ENCODE measurements at places on chromosomes 4 and X.

GRCh38 chrX:153773741-153774575 lies 6.9 kb upstream of the SRPK3 start:
- DNase-seq = no peak

DNA sequence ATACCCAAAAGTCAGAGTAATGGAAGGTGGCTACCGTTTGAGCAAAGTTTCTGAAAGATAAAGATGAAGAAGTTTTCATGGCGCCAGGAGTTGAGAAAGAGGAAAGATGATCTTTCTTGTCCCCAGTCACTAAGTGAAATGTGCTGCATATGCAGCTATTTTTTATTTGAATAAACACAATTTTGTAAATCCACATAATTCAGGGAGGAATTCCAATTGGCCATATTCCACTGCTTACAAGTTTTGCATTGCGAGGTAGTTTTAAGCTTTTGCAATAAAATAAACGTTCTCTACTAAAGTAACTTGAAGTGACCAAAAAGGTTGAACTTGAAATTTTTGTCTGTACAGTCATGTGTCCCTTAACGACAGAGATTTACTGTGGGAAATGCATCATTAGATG lies 139.3 kb upstream of the VCX2 start:
- no peak for DNase-seq

DNA sequence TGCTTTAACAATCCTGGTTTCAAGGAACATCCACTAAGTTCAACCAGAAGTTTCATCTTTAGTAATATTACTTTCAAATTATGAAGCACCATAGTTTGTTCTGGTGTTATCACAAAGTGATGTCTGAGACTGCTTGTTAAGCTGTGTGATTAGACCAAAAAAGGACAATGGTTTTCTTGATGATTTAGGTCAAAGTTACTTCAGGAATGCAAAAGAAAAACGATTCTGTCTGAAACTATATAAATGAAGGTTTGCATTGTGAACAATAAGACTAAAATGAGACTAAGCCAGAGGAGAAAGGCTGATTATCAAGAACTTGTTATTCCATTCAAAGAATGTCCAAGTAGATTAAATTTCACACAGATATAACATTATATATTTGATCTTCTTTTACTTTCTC lies 122.4 kb upstream of the ETNPPL start:
- no peak for DNase-seq

- no peak for DNase-seq
These were observed 1119.6 kb downstream of the PCDH18 start for GRCh38 chr4:136412708-136413107.

DNA sequence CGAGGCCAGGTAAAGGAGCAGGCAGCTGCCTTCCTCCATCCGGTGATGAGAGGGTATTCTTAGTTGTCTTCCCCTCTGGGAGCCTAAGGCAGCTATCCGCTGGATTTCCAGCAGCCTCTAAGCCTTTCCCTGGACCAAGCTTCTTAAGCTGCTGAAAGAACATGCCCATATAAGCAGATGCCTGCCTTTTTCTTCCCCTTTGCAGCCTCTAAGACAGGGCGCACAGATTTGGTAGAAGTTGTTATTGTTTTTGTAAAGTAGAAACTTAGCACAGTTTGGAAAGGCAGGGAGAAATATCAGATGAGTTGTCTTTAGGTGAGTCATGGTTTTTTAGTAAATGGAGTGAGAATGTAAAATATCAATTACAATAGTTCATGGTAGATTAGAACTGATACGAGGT lies 210.8 kb downstream of the ARHGAP10 start:
- DNase-seq = no peak

DNA sequence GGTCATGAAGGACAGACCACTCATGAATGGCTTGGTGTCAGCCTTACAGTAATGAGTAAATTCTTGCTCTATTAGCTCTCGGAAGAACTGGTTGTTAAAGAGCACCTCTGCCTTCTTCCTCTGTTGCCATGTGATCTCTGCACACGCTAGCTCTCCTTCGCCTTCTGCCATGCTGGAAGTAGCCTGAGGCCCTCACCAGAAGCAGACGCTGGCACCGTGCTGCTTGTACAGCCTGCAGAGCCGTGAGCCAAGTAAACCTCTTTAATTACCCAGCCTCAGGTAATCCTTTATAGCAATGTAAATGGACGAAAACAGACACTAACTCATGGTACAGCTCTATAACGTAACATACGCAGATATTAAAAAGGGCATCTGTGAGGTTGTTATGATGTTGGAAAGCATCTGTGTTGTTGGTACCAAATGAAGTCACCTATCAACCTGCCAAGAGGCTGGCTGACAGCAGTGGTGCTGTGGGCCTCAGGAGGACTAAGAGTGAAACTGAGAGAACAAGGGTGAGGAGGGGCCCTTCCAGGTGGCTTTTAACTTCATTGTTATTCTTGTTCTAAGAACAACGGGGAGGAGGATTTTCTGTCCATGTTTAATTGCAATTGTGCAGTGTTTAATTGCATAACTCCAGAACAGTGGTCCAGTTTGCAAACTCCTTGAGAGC lies 69.2 kb downstream of the CRMP1 start:
- no peak for DNase-seq

- no peak for DNase-seq
These were observed 75.5 kb downstream of the GALNT7 start for GRCh38 chr4:173243917-173244658.

DNA sequence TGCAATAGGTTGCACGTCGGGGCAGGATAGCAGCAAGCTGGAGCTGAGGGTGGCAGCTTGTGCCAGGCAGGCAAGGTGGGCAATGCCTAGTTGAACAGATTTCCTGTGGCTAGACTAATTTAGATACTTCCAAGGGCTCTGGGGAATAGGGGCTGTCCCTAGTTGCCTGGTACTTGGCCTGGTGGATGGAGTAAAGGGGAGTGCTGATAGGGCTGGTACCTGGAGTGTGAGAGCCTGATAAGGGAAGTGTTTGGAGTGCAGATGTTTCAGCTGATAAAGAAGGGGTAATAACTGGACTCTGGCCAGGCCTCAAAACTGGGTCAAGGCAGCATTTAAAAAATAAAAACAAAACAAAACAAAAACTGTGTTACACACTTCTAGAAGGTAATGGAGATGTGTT lies 665.5 kb downstream of the CCSER1 start:
- DNase-seq = no peak

DNA sequence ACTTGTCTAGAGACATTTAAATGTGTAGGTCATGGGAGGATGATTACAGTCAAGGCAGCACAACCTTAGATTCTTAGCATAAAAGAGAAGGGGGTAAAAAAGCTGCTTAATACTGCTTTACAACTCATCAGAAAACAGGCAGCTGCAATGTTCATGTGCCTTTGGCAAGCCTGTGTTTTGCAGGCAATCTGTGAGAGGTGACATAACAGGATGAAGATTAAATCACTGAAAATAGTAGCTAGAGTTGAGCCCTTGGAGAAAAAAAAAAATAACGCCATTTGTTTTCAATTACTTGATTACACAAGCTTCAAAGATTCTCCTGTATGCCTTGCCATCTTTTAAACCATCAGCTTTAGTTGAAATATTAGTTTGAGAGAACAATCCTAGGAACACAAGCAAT lies 847.6 kb upstream of the LCORL start:
- no peak for DNase-seq

- no peak for DNase-seq
These were observed 772 bp upstream of the FBXW7 start for GRCh38 chr4:152536545-152537182.

DNA sequence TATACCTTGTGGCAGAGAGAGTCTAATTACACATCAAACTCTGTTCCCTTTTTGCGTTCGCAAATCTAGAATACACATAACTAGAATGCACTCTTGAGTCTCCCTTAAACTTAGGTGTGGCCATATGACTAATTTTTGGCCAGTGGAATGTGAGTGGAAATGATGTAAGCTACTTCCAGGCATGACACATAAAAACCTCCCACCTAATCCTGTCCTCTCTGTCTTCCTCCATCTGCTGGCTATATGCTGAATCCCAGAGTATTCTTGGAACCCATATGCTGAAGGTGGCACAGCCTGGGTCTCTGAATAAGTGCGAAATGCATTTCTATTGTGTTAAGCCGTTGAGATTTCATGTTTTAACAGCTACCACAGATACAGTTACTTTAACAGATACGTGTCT lies 269.9 kb upstream of the NRK start:
- DNase-seq = no peak

- DNase-seq = no peak
These were observed 76.4 kb downstream of the JAKMIP1 start for GRCh38 chr4:6123976-6124375.

DNA sequence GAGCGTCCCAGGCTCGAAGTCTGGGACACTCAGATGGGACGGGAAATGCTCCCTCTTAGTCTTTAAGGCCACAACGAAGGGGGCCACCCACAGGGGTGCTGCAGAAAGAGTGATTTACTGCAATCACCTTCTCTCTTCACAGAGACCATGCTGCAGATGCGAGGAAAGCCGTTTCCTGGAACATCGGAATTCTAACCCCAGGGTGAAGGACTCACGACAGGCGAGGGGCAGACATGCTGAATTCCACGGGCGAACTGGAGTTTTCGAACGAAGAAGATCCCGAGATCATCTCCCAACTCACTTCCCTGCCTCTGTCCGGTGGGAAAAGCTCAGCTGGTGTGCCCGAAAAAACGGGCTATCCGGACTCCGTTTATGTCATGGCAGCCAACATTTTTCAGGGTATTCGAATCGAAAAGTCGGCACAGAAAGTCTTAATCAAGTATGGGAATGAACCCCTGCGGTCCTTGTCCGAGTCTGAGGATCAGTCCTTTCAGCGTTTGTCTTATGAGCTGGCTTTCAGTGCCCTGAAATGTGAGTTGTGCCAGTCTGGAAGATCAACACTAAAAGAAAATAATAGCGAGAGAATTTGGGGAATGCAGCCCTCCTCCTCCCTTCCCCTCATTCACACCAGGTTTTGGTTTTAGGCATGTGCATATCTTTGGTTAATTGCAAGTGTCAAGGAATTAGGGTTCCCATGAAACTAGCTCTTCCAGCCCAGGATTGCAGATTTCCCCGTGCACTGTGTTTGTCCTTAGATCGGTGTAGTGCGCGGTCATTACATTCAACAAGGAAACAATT lies 905 bp downstream of the NSUN7 start:
- DNase-seq = no peak

- no peak for DNase-seq
These were observed 338.3 kb downstream of the STIM2 start for GRCh38 chr4:27198971-27199370.

GRCh38 chrX:74925225-74926088 lies at the start of gene NEXMIF:
Gene NEXMIF, minus strand, starts transcription at chrX:74925452.
- no peak for DNase-seq

DNA sequence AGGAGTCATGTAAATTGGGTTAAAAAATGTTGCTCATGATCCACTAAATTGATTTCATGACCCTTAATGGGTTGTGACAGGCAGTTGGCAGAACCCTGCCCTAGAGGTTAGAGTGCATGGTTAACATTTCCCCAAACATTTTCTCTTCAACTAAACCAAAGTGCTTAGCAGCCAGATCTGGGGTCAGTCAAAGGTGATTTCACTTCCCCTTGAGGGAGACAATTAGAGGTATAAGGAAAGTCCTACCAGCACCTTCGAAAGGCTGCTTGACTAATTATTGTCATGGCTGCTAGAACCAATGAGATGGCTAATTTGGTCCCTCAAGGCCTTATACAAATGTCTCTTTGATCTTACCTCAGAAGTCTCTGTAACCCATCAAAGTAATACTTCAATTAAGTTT lies 30.9 kb upstream of the INTS6L start:
- no peak for DNase-seq

- no peak for DNase-seq
These were observed 19.6 kb upstream of the ABRAXAS1 start for GRCh38 chr4:83504503-83504902.

GRCh38 chr4:3517731-3518510 lies 14.3 kb downstream of the LRPAP1 start:
- no peak for DNase-seq

GRCh38 chr4:105989485-105990242 lies 94.4 kb downstream of the NPNT start:
- DNase-seq = no peak

GRCh38 chr4:138090150-138090917 lies 151.8 kb downstream of the SLC7A11 start:
- DNase-seq = peak; percentile 72

GRCh38 chrX:13994536-13995080 lies 35.1 kb downstream of the GEMIN8 start:
- no peak for DNase-seq

DNA sequence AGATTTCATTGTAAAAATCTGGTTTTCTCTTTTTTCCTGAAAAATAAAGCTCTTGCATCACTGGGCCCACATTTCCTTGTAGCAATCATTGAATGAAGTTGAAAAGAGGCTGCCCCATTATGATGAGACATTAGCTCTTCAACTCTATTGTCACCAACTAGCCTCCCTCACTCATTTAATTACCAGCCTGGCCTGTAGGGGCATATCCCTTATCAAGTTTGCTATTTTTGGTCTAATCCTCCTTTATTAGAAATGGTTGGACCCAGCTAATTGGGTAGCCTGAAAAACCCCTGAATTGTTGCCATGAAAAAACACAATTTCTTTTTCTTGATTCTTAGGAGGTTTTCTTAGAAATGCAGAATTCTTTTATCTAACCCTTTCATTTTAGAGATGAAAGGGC lies 164.6 kb upstream of the CASK start:
- no peak for DNase-seq

DNA sequence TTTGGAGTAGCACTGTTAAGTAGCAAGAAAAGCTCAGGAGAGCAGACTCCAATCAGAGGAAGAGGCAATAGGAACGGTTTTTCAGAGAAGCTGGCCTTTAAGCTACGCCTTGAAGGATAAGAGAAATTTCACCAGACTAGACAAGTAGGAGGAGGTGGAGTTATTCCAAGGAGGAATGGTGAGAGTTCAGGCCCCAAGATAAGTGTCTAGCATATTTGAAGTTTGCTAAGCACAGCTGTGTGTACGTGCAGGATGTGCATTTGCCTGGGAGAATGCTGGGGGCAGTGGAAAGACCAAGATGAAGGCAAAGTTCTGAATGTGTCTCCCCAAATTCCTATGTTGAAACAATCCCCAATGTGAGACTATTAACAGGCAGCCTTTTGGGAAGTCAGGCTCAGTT lies 91.6 kb downstream of the SOWAHB start:
- no peak for DNase-seq

DNA sequence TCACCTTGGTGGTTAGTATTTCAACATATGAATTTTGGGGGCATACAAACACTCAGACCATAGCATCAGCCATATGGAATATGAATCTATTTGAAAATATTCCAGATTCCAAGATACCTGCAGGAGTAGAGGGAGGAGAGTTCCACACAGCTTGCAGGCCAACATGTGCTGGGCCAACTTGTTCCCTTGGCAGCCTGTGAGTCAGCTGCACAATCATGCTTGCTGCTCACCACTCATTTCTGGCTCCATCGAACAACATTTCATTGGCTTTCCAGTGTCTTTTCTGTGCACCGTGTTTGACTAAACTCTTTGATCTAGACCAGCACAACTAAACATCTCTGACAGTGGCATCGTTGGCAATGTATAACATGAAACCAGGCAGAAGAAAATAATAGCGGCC lies 282.5 kb upstream of the RASGEF1B start:
- DNase-seq = no peak

All from AG04450 (cell line).